ENCODE measurements at places on chromosomes 1 and 21.

DNA sequence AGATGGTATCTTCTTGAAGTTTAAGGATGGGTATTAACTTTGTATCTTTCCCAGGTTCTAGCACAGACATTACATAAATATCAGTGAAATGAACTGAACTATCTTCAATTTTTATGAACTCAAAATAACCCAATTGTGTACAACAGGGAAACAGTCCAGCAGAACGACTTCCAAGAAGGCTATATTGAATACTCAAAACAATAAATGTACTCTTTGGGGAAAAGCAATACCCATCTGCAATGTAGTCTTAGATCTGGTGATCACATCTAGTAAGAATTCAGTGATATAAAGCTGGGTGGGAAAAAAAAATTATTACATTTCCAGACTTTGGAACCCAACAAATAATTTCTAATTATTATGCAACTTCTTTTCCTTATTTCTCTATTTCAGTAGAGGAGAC, 33.1 kb upstream of the GORAB start:
- no peak for DNase-seq

- no peak for DNase-seq
Measured at GRCh38 chr1:89142160-89142559, 16.2 kb upstream of the GBP2 start.

GRCh38 chr1:200150721-200151120, 123.2 kb downstream of the NR5A2 start:
- no peak for DNase-seq

DNA sequence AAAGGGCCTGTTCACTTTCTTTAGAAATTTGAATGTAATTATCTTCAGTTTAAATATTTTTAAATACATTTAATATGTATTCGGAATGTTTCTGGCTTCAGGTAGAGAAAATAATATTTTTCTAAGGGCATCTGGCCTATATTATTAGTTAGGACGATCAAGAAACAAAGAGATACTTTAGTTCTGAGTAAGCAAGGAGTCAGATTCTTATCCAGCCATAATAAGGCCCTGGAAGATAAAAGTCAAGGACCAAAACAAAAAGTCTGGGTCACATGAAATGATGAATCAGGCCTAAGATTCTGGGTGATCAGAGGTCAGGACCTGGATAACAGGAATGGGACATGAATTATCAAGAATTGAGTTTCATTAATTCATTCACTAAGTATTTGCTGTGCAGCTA, 6.3 kb downstream of the PHC2 start:
- DNase-seq = no peak

DNA sequence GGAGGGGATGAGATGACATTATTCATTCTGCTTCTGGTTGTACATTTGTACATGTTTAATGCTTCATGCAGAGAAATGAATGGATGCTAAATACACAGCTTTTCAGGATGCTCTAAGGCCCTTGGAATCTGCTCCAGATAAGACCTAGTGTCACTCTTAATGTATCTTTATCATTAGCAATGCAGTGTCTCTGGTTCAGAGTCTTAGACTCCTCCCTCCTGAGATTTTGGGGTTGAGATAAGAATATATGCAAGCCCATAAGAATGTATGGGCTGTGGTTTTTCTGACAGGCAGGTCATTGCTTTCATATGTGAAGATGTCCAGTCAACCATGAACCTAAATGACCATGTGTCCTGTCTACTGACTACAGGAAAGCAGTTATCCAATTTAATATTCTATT, 415.5 kb downstream of the RPS6KC1 start:
- no peak for DNase-seq

- DNase-seq = no peak
Measured at GRCh38 chr1:62142496-62142895, 52.2 kb upstream of the L1TD1 start.

DNA sequence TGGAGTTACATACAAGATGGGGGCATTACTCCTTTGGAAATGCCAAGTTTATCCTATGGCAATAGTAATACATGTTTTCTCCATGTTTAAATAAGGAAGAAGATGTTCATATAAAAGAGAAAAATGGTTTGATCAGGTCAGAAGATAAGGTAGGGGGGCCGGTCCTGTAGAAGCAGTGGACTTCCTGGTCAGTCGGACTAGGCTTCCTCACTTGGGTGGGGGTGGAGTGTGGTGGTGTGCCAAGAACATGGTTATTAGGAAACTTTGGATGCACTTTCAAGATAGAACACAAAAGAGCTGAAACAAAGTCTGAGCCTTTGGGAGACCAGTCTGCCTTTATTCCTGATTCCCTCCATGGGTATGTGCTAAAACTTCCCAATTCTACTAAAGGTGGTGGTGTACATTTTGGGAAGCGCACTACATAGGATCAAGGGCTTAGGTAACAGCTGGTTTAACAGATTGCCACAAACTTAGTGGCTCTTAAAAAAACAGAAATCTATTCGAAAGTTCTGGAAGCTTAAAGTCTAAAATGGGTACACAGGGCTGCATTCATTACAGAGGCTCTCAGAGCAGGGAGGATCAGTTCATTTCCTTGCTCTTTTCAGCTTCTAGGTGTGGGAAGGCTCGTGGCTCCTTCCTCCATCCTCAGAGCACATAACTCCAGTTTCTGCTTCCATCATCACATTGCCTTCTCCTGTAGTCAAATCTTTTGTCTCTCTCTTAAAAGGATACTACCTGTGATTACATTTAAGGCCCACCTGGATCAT, 64.6 kb downstream of the KDM1A start:
- no peak for DNase-seq

DNA sequence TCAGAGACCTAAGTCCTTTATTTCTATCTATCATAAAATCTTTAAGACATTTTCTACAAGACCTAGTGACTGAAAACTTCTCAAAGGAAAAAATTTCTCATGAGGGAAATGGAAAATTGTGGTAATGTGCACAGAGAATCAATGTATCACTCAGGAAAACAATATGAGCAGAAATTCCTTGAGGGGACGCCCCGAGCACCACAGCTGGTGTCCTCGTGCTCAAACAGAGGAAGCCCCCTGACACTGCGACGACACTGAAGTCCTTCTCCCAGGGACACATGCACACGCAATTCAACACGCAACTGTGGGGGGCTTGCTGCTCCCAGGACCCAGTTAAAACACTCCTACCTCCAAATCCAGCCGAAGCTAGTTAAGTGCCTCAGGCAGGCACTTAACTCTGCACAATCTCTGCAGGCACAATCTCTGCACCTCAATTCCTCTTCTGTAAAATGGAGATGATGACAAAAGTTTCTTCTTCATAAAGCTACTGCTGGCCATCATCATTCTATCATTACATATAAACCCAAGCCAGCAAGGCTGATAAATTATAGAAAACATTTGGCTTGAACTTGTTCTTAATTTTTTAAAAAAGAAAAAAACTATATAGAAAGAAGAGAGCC, 16.0 kb downstream of the ZBTB17 start:
- no peak for DNase-seq

- DNase-seq = no peak
Measured at GRCh38 chr1:241586905-241587512, 53.2 kb downstream of the CHML start.

DNA sequence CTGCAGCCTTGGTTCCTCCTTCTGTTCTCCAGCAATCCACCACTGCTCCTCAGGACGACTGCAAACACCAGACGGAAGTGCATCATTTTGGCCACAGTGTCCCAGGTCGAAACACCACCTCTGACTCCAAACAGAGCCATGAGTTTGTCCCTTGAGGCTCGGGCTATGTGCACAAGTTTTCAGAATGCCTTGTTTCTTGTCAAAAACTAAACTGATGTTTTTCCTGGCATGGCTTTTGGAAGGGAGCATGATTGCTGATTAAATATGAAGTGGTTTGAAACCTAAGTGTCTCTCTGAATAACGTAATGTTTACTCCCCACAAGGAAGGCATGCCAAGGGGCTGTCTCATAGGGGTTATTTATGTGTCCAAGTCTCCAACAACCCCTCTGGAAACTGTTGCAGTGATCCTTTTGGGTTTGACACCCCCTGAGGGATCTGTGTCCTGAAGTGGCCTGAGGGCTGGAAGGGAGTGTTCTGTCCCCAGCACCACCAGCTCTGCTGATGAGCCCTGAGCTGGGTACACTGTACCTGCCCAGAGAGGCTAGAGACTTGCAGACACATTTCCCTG, 132.7 kb downstream of the PLPP3 start:
- no peak for DNase-seq

- no peak for DNase-seq
Measured at GRCh38 chr1:170663404-170664092, 383 bp upstream of the PRRX1 start.

DNA sequence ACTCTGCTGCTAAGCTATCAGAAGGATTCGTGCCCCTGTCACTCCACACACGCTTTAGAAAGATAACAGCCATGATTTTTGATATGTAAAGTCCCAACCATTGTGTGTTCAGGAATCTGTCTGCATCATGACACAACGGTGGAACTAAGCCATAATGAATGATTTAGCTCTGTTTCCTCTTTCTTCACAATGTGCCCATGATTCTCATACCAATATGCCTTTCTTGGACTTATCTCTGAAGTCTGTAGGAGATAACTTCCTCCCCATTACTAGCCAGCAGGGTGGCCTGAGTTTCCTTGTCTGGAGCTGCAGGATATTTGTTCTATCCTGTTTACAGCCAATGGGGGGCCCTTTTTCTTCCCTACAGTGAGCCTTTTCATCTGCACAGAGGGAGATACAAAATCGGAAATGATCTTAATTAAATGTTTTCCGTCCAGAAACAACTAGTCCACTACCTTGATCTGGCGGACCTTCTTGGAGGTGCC, 511.7 kb downstream of the USP25 start:
- DNase-seq = no peak

DNA sequence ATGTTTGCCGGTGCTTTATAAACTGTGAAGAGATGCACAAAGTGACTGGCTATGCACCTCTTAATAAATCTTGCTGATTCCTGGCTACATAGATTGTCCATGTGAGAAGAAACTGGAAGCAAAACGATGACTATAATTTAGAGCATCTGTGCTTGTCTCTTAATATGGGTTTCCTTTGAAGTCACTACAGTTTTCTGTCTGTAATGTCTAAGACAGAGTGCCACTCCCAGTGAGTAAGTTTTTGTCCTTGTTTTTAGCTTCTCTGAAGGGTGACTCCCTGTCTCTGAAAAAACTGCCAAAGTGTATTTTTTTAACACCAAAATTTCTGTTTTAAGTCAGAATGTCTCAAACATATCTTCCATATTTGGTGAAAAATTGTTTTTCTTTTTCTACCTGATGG, 175.1 kb downstream of the FASLG start:
- no peak for DNase-seq

DNA sequence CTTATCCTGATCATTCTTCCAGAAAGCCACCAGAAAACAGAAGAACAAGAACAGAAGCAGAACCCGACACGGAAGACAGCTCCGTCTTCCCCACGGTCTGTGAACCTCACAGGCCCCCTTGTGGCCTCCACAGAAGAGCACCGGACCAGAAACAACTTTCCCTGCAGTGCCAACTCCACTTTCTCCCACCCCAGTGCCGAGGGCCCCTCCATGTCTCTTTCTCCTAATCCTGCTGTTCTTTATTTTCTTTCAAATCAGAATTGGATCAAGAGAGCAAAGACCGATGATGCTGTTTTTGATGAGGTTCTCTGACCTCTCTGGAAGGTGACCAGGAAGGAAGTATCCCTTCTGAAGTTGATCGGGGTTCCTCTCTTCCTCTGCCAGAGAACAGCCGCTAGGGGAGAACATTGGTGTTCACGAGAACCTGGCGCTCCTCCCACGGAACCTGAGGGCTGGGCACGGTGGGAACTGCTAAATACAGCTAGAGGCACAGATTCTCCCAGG, 58.9 kb upstream of the CTTNBP2NL start:
- no peak for DNase-seq

DNA sequence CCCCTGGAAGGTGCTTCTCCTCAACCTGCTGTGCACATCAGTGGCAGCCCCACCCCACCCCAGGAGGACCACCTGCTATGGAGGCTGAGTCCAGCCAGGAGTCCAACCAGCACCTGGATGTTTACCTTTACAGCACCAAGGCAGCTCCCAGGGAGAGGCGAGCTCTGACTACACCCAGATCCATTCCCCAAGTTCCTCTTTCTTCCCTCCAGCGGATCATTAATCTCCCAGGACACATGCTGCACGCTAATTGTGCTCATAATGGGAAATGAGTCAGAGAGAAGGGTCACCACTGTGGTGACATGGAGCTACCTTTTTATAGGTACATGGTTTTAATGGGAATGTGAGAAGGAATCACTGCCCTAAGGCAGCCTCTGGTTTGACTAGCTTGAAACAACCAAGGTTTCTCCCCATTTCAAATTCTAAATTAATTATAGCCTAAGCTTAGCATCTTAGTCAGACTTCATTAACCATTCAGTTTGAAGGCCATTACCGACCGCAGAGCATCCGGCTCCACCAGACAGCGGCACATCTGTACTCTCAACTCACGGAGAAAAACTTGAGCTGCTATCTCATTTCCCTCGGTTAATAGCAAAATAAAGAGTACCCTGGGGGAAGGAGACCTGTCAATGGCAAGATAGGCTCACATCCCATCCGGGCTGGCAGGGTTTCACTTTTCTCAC, 173.1 kb upstream of the GALNT2 start:
- no peak for DNase-seq

DNA sequence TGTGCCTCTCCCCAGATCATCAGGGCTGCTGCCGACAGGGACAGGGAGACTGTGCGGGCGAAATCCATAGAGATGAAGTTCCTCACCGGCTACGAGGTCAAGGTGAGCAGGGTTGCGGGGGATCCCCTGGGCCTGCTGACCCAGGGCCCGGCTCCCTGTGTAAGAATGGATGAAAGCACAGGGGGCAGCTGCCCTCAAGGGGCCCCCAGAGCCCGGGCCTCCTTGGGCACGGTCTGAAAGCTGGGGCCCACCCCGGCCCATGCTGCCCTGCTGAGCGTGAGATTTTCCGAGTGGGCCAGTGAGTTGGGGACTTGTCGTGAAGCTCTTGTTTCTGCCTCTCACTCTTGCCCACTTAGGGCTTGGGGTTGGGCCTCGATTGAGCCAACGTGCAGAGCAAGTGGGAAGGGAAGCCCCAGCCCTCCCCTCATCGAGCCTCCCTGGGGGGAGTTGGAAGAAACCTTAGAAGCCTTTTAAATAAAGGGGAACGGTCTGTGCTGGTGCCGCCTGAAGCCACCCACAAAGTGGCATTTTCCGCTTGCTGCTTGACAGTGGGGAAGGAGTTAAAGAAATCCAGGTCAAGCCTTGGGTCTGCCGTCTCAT, 45.2 kb downstream of the COQ8A start:
- no peak for DNase-seq

- no peak for DNase-seq
Measured at GRCh38 chr1:72557446-72558049, 275.2 kb upstream of the NEGR1 start.

DNA sequence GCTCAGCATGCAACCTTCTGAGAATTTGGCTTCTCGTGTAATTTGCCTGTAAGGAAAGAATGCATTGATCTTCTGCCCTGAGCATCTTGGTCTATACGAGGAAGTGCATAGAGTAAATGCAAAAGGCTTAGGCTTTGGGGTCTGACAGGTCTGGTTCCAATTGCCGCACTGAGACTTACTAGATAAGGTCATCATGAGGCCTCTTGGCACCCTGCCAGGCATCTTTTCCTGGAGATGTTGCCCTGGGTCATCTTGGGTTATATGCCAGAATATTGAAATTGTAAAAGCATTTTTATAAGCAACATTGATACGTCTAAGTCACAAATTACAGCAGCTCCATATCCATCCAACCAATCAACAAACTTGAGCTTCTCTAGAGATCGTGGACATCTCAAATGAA, 108.8 kb upstream of the WARS2 start:
- no peak for DNase-seq

GRCh38 chr1:97603218-97603617, 317.6 kb downstream of the DPYD start:
- DNase-seq = no peak
